ENCODE measurements at places on chromosomes 12 and 14.
A peak's percentile ranks its signal among the peaks of the same experiment; 100 is the strongest.

DNA sequence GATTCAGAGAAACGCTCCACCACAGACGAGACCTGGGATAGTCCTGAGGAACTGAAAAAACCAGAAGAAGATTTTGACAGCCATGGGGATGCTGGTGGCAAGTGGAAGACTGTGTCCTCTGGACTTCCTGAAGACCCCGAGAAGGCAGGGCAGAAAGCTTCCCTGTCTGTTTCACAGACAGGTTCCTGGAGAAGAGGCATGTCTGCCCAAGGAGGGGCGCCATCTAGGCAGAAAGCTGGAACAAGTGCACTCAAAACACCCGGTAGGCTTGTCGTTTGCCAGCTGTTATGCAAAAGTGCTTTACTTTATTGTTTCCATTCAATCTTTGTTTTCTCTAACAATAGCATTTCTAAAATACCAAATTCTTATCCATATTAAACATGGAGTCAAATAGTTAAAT, 287.3 kb downstream of the NAV3 start:
- DNase-seq: no peak

DNA sequence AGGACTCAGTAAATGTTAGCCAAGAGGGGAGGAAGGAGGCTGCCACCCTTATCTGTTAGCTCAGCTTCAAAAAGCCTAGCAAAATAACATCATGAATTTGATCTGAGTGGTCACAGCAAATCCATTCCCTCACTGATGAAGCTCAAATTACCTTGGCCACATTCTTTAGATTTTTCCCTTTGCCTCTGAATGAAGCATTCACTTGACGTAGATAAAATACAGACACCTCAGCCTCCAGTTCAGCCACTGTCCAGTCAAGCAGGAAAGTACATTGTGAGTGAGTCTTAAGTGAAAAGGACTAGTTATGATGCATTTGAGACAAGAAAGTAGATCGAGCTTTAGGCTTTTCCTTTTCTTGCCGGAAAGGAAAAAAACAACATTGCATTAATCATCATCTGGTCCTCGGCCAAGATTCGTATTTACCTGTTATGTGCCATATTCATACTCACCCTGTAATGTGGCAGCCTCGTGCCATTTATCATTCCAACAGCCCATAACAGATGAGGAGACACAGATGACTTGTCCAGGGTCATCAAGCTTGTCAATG, 146.5 kb downstream of the ETV6 start:
- no peak for DNase-seq

DNA sequence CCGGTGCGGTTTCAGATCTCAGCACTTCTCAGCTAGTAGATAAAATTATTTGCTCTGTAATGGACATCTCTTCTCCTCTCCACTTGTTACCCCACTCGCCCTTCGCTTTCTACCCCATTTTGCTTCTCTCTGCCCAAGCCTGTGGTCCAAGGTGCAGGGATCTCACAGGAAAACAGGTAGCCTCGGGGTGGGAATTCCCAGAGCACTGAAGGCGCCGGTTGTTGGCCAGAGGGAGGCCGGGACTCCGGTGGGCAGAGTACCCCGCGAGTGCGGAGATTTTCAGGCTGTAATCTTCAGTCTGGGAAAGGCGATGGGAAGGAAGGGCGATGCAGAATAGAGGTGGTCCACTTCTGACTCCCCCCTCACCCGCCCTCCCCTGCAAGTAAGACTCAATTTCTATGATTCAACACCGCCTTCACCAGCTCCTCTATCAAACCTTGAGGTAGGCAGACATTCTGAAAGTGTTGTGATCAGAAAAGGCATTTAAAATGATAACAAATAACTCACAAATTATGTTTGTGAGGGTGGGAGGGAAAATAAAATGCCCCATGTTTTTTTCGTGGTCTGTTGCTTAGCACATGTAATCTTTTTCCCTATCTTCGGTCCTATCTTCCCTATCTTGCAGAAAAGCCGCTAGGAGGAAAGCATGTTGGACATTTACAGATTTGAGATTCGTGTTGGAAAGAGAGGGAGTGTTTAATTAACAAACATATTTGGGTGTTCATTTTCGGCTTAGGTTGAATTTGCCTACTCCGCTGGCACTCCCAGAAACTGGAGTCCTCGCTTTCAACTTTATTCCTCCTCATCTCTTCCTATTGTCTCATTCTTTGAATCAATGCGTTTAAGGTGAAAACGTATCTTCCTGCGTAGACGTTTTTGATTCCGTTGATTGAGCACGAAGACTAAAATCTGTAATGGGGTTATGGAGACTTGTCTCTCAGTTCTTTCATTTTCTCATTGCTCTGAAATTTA, 8.5 kb downstream of the FOXG1 start:
- DNase-seq: no peak

DNA sequence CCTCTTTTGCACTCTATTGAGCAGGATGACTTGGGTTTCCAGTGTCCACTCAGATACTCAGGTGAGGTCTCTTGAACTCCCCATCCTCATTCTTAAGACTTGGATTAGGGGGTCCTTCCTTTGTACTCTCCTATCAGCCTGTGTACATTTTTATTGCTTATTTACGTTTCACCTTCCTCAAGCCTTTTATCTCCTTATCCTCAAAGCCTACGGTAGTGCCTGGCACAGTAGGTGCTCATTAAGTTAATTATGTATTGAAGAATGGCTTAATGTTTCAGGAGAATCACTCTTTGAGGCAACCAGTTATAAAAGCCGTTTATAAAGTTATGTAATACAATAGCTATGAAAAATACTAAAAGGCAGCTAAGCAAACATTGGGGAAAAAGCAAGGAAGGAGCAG, 315.7 kb downstream of the NPAS3 start:
- no peak for DNase-seq

DNA sequence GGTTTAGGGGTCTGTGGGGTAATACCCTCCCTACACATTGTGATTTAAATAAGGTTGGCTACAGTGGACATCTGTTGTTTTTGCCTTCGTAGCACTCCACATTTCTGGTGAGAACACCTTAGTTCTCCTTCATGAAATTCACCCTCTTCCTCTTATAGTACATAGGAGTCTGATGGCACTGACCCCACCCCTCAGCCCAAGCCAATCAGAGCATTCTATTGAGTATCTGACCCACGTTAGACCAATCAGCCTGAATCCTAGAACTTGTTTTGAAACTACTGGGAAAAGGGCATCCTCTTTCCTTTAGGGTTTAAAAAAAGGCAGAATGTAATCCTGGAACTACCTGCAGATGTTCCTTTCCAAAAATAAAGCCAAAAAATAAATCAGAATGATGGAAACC, 15.8 kb upstream of the LRRC9 start:
- DNase-seq: no peak

DNA sequence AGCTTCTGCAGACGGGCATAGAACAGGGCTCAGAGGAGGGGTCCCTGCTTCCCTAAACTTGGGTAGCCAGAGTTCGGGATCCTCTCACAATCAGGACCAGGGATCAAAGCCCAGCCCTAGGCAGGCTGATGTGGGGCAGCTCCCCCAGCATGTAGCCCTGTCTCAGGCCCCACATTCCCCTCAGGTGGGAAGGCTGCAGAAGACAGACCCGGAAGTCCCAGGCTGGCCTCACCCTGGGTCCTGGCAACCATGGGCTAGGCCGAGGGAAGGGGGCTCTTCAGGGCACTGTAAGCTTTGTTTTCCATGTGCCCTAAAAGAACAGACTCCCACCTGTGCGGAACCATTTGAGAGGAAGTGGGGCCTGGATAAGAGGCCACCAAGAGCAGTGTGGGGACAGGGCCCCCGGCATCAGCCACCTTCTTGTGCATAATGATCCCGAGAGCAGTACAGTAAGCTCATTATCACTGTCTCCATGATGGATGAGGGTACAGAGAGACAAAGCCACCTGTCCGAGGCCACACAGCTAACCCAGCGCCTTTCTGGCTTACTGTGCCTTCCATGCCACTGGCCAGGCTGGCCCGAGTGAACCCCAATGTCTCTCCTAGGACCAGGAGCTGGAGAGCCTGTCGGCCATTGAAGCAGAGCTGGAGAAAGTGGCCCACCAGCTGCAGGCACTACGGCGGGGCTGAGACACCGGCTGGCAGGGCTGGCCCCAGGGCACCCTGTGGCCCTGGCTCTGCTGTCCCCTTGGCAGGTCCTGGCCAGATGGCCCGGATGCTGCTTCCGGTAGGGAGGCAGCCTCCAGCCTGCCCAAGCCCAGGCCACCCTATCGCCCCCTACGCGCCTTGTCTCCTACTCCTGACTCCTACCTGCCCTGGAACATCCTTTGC, 11.5 kb downstream of the CHGA start:
- DNase-seq: no peak

GRCh38 chr12:120774169-120774916, 48.7 kb downstream of the ACADS start:
- DNase-seq: no peak

DNA sequence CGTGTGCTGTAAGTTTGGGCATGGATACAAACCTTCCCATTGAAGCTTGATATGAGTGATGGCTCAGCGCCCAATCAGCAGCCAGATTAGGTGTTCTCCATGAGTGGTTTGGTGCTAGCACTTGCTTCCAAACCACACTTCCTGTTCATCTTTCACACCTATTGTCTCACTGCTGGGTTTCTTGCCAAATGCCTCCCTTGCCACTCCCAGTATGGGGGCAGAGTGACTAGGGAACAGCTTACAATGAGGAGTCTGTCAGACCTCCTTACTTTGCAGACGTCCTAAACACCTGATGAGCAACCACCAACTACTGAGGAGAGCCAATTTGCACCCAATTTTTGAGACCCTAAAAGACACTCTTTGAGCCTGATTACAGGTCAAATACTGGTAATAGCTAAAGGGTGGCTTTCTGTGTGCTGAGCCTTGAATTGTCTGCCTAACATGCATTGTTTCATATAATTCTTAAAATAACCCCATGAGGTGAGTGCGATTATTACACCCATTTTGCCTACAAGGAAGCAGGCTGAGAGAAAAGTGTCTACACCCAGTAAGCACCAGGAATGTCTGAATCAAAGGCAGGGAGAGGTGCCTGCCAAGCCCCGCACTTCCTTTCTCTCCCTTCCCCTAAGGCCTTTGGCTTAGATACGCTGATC, 48.4 kb upstream of the FOS start:
- DNase-seq: peak; percentile 27

GRCh38 chr12:50401500-50402081, 906 bp downstream of the LARP4 start:
- no peak for DNase-seq

DNA sequence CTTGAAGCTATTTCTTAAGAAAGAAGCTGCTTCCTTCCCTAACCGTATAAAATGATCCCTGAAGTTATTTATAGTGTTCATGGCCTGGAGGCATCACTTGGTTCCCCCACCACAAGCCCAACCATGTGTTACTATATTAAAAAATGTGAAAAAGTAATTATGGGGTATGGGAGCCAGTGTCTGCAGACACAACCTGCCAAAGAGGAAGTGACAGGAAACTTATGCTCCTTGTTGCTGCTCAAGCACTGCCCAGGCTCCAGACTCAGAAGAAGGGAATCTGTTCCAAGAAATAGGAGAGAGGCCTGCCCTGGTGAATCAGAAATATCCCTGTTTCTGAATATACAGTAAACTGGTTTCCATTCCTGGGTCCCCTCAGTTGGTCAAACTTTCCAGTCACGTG, 217.2 kb upstream of the BMP4 start:
- no peak for DNase-seq

GRCh38 chr14:26993556-26993955, 395.7 kb upstream of the NOVA1 start:
- no peak for DNase-seq

DNA sequence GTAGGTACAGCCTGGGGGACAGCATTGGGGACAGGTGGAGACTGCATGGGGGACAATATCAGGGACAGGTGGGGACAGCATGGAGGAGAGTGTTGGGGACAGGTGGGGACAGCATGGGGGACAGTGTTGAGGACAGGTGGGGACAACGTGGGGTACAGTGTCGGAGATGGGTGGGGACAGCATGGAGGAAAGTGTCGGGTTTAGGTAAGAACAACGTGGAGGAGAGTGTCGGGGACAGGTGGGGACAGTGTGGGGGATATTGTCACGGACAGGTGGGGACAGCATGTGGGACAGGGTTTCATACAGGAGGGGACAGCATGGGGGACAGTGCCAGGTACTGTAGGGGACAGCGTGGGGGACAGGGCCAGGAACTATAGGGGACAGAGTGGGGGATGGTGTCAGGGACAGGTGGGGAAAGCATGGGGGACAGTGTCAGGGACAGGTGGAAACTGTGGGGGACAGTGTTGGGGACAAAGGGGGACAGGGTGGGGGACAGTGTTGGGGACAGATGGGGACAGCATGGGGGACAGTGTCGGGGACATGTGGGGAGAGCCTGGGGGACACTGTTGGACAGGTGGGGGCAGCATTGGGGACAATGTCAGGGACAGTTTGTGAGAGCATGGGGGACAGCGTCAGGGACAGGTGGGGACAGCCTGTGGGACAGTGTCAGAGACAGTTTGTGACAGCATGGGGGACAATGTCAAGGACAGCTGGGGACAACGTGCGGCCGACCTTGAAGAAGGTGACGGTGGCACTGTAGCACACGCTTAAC, 213.1 kb downstream of the TMEM121 start:
- no peak for DNase-seq

GRCh38 chr12:57740656-57741412, 2.3 kb upstream of the AGAP2 start:
- peak; percentile 68 for DNase-seq

- DNase-seq: no peak
Measured at GRCh38 chr12:23141335-23141734, 516.4 kb downstream of the ETNK1 start.

DNA sequence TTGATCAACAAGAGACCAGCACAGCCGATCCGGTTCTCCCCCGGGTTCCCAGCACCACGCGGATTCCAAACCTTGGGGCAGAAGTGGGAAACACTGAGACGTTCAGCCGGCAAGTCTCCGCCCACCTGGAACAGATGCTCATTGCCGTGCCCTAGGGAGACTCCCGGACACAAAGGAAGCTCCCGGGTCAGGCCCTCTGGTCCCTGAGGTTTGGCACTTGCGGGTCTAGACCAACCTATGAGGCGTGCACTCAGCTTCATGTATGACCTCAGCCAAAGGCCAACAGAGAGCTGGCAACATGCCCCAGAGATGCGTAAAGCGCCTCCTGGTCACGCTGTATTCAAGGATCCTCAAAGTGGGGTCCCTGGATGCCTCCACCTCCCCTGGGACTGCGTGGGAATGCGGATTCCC, 2.5 kb downstream of the RIMBP2 start:
- DNase-seq: no peak

DNA sequence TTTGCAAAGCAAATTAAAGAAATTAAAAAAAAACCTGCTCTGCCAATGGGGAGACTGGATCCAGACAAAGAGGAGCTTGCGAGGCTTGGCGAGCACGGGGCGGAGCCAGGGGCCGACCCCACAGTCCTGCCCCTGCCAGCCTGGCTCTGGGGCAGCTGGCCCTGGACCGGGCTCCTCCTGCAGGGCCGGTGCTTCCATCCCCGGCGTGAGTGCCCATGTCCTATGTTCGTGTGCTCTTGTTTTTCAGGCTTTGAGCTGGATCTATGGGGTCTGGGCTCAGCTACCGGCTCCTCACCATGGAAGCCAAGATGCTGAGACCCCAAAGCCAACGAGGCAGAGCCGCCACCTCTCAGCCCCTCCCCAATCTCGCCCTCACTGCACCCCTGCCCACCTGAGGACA, 176.8 kb downstream of the KIF26A start:
- DNase-seq: peak; percentile 2

GRCh38 chr14:69987406-69988121, 108.3 kb downstream of the SMOC1 start:
- no peak for DNase-seq
